Motor neuron (in vitro differentiated cells): ENCODE measurements at places on chromosomes 4 and X.

DNA sequence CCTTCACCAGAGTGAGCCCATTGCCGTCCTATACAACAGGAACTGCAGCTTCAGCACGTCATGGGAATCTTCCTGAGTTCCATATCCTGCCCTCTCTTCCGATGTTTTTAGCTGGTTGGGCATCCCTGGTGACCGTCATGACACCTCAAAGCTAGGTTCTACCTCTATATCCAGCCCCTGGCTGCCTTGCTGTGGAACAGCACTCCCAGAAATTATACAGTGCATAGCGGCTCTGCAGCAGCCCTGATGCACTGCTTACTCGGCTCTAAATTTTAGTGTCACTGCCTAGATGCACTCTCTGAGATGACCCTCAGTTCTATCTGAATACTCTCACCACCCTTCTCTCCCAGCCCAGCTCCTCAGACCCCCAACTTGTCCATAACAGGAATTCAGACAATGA is 44.3 kb downstream of the ARHGEF38 start:
- ATAC-seq: no peak

DNA sequence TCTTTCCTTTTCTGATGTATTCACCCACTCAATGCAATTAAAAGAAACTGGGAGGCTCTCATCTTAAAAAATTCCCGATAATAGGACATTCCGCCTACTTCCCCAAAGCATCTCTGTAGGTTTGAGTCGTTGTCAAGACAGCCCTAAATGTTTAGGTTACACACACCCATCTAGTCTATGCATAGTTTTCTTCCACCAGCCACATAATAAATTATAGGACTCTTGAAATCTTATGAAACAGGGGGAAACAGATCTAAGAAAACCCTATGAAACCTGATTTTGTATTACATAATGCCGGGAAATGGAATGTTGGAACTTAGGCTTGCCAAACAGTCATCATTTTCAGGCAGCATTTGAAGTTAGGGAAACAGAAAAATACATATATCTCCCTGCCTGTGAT is 150.0 kb downstream of the PRKX start:
- no peak for ATAC-seq

DNA sequence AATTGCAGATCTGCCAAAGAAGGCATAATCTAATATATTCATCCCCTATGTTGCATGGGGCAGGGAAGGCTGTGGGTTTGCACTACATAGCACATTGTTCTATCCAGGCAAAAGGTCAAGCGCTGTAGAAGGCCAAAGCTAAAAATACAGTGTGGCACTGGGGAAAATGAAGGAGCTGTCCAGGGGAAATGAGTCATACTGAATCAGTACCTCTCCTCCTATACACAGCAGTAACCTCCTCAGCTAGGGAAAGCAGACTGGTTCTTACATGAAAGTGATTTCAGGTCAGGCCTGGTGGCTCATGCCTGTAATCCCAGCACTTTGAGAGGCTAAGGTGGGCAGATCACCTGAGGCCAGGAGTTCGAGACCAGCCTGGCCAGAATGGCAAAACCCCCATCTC is 31.0 kb upstream of the SLC25A4 start:
- ATAC-seq: peak; percentile 31

- ATAC-seq: no peak
Measured at GRCh38 chr4:175407926-175408325, 404.1 kb downstream of the GPM6A start.

GRCh38 chr4:74282926-74283325 is 25.3 kb upstream of the EPGN start:
- no peak for ATAC-seq

GRCh38 chr4:73867783-73868182 is 1.4 kb upstream of the CXCL1 start:
- ATAC-seq: no peak

DNA sequence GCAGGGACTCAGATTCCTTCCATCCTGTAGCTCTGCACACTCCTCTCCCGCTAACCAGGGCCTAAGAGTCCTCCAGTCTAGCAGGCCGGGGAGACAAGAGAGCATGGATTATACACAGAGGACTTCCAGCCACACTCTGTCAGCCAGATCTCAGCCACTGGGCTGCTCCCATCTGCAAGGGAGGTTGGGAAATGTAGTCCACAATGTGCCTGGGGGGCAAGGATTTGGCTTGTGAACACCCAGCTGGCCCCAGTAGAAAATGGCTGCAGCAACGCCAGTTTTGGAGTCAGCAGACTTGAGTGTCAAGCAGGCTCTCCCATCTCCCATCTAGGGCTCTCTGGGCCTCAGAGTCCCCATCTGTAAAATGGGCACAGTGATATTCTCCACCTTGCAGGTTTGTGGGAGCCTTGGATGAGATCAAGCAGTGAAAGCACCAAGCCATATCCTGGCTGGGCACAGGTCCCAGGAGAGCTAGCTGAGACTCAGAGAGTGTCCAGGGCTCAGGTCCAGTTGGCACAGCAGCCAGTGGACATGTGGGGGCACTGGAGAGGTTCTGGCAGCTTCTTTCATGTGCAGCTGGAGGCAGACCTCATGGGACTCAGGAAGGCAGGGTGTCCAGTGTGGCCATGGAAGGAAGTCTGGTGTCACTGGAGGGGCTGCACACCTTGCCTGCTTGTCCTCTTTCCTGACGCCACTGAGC is 14.6 kb downstream of the PSAPL1 start:
- no peak for ATAC-seq

DNA sequence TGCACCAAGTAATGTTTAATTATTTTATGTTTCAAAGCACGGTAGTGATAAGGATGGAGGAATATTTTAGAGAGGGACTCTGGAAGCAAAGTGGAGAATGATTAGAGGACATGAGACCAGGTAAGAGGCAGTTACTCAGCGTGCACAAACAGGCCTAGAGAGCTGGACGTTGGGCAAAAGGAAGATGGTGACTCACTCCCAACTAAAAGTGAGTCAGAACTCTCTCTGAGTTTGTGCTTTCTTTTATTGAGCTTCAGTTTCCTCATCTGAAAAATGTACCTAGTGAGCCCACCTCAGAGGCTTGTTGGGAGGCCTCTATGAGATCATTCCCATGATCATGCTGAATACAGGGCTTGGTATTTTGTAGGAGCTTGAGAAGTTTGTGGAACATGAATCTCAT is 1.6 kb upstream of the ZC4H2 start:
- ATAC-seq: no peak

DNA sequence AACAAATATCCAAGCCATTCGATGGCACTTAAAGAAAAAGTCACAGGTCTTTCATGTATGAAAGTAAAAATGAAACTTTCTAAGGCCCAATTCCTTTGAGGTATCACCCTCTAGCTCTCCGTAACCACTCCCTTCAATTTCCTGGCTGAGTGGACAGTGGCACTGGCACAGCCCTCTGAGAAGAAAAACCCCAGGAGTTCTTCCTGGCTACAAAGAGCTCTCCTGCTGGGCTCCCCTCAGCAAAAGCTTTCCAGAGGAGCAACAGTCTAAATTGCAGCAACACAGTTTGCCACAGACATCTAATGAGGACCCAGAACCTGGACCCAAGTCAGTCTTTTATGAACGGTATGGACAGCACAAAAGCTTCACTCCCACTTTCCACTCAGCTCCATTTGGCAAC is 71.8 kb downstream of the FUNDC1 start:
- no peak for ATAC-seq

DNA sequence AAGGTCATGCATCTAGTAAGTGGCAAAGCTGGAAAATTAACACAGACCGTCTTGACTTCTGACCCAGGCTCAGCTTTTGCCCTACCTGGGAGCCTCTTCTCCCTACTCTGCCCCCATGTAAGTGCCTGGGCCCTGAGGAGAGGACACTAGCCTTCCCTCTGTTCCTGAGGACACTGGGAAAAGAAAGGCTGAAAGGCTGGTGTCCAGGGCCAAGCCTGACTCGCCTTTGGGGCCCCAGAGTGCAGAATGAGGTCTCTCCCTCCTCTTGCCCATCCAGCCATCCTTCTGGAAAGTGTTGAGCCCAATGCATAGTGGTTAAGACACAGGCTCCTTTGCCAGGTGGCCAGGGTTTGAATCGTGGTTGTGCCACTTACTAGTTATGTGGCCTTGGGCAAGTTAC is 91.5 kb downstream of the PJA1 start:
- ATAC-seq: no peak

DNA sequence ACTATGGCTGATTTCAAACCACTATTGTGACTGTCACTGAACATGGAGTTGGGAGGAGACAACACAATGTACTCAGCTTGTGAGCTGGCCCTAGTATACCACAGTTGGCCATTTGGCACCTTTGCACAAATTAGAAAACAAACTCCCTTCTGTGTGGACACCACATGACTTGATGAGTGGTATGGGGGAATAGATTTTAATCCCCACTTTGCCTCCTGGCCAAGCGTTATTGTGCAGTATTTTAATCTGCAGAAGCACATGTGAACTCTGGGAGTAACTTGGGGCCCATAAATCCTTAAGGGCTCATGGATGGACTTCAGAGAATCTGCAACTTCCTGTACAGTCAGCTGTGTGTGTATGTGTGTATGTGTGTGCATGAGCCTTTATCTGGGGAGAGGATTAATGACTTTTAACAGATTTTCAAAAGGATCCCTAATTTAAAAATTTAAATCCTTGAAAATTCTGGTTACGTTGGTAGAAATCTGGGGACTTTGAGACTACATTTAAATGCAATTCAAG is 105.0 kb upstream of the PAQR3 start:
- no peak for ATAC-seq

DNA sequence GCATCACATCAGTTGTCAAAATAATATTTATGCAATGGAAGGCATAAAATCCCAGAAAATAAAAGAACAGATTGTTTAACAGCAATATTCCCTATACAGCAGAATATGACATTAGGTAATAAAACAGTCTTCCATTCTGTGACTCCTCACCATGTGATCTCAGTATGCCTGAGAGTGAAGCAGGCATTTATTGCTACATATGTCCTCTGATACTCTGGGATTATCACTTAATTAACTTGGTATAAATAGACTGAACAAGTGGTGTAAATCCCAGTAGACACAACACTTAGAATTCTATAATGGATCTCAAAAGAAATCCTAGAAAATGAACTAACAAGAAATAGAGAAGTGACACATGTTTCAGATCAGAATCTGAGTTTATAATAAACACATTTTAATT is 841.3 kb downstream of the PDHA2 start:
- no peak for ATAC-seq

DNA sequence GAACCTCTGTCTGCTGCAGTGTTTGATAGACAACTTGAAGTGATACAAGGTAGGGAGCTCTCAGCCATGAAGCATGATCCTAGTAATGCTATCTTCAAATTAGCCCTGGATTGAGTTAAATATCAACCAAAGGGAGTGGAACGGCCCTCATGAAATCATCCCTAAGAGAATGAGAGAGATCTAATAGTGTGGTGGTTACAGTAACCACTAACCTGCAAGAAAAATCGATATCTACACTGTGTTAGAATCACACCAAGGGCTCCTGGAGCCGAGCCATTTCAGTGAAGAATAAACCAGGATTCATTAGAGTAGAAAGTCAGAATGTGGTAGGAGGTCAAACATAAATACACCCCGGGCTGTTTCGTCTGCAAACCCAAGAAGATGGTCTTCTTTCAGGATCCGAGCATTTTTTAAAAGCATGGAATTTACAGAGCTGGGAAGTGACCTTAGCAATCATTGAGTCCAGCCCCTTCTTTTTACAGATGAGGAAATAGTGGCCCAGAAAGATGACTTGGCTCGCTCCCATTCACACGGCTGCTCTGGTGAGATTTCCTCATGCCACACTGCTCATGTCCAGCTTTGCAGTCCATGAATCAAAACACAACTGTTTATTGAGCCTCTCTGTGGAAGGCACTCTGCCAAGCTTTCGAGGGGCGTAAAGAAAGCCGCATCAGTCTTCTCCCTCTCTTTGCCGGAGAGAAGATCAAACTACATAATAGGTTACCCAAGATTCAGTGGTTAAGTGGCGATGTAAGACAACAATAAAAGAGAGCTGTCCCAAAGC is 5.5 kb upstream of the DCTD start:
- ATAC-seq: no peak

- no peak for ATAC-seq
Measured at GRCh38 chrX:44264936-44265335, 78.5 kb downstream of the EFHC2 start.

- no peak for ATAC-seq
Measured at GRCh38 chr4:55610381-55610780, 18.3 kb upstream of the PDCL2 start.

DNA sequence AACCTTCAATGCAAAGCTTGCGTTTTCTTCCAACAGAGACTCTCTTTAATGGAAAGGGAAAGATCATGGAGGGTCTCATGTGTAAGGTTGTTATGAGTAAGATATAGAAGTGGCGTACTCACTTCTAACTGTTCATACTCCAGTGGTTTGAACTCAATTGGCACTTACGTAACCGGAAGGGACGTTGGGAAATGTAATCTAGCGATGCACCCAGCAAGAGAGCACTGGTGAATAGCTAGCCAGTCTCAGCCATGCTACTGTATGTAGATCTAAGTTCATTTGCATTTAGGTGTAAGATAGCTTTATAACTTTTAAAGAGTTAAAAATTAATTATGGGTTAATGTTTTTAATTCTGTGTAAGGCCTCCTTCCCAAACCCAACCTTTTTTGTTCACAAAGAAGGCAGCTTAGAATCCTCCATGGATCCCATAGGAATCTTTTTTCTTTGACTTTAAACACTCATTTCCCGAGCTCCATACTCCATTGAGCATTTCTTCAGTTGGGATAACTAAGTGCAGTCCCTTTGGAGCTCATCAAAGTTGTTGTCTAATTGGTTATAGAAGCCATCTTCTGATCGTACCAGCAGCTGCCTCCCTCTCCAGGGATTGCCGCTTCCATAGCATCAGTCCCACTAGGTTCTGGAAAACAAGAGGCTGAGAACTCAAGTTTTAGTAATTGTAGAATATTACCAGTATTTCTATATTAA is 191.1 kb downstream of the RAPGEF2 start:
- ATAC-seq: no peak

DNA sequence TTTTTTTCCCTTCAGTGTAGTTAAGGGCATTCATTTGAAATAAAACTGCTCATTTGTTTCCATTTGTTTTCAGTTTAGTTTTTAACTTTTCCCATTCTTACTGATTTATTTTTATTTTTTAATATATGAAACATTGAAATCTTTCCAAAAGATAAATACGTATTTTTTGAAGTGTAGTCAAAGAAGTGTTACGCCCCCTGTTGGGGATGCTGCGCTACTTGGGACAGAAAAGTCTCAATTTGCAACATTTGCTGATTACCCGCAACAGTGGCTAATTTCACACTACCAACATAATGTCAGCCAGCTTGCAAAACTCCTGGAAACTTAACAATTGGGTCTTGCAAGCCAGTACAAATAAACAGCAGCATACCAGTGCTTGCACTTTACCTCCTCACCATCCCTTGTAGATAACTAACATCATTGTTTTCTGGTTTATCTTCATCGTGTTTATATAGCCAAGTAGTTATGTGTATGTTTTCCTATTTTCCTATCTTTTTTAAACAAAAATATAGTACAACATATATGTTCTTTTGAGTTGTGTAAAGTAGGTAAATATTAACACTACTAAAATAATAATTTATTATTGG is 158.6 kb downstream of the STPG2 start:
- no peak for ATAC-seq

GRCh38 chr4:126247409-126247808 is 932.7 kb downstream of the FAT4 start:
- ATAC-seq: no peak
